ENCODE measurements at places on chromosomes 11 and 22. TPM values are rescaled to one million over a fixed set of nuclear protein-coding genes. Genes with fewer than 3 reads are reported as not detected.

The INSC gene
- total RNA-seq = not detected

The APLNR gene
- 0.48 TPM for total RNA-seq

The OR52H1 gene
- total RNA-seq = 0.65 TPM

The C11orf98 gene
- 43.4 TPM for total RNA-seq

The OR8D4 gene
- total RNA-seq = not detected

The ROBO3 gene
- total RNA-seq = 20.5 TPM

The C22orf42 gene
- not detected for total RNA-seq

The IRAG1 gene
- 0.33 TPM for total RNA-seq

The TBX1 gene
- total RNA-seq = 27.4 TPM

The ART1 gene
- not detected for total RNA-seq

The SEC14L6 gene
- 0.19 TPM for total RNA-seq

The PRG3 gene
- not detected for total RNA-seq

The HBB gene
- not detected for total RNA-seq

The C11orf97 gene
- total RNA-seq = not detected

The SERPING1 gene
- not detected for total RNA-seq

The SPDYC gene
- not detected for total RNA-seq

The TCN1 gene
- total RNA-seq = 0.10 TPM
